Left cardiac atrium (tissue), 4 donors: ENCODE measurements at places on chromosomes 16 and 17.

GRCh38 chr16:55949518-55949917 is 74.3 kb upstream of the CES5A start:
- no peak for DNase-seq

- no peak for DNase-seq
Measured at GRCh38 chr17:22268214-22268911, 576.0 kb downstream of the KCNJ18 start.

DNA sequence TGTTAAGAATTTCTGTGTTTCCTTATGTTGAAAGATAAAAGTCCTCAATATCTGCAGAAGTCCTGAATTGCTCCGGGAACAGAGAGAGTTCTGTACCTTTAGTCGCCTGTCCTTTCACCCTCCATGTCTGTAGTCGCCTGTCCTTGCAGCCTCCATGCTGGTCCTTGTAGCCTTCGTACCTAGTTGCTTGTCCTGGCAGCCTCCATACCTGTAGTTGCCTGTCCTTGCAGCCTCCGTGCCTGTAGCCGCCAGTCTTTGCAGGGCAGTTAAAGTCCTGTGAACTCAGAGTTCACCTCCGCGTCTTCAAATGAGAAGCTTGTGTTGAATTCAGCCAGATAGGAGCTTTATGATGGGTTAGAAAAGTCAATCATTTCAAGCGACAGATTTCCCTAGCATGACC is 19.5 kb upstream of the ITGAX start:
- no peak for DNase-seq

- DNase-seq, result no peak
Measured at GRCh38 chr16:6913566-6913965, 419.1 kb upstream of the RBFOX1 start.
